ENCODE measurements at places on chromosomes 7 and 10.
A peak's percentile ranks its signal among the peaks of the same experiment; 100 is the strongest.

- no peak for DNase-seq
Measured at GRCh38 chr10:103839519-103839871, 15.9 kb downstream of the SH3PXD2A start.

DNA sequence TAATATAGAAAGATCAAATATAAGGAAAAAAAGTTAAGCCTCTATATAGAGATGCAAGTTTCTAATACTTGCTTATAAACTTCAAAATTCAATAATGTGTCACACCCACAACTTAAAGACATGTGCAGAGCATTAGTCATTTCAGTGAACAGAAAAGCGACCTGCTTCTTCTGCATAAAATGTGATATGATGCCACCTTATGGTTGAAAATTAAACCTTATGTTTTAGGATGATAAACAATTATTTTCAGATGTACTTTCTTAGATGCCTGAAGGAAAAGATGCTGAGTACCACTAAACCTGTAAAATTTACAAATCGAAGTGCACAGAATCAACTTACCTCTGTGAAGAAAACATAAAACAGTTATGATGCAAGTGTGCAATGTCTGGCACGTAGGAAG lies 96.0 kb downstream of the MTERF1 start:
- no peak for DNase-seq

GRCh38 chr7:29771081-29771816 lies 35.1 kb upstream of the WIPF3 start:
- DNase-seq, result no peak

DNA sequence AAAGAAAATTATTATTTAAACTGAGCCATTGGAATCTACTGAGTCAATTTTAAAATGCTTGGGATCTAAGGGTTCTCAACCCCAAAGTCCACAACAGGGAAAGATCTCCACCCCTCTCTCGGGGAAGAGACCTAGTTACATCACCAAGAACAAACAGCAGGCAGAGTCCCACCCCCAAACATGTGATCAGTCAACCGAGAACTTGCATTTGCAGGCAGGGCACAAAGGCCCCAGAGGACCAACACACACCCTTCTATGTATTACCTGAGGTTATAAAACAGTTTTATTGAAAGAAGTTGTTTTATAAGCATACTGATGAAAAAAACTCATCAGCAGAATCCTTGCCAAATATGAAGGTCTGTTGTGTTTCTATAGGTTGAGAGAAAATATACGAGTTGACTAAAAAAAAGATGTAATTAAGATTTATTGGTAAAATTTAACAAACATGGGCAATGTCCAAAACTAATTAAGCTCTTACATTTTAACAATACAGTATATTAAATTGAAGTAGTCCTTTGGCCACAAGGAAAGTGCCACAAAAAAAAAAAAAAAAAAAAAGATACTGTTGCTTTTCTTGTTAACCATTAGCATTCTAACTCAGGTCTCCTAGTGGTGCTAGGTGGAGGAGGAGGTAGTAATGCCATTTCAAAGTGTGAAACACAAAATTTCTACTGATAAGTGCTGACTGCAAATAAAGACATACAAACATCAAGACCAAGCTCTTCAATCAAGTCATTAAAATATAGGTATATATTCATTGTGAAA lies 975 bp upstream of the USP54 start:
- no peak for DNase-seq

GRCh38 chr7:133167300-133167699 lies 85.4 kb upstream of the CHCHD3 start:
- no peak for DNase-seq

DNA sequence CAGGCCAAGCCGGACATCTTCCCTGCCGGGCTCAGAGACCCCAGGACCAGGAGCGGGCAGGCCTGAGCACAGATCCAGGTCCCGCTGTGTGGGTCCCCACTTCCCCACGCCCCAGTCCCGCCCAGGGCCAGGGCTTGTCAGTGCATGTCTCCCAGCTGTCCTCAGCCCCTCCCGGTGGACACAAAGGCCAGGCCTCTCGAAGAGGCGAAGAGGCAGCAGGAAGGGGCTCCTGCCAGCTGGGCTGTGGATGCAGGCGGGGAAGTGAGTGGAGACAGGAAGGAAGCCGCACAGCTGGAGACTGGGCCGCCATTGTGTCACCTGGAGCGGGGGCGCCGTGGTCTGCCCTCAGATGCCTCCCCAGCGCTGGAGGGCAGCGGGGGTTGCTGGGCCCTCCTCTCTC lies 4.8 kb downstream of the GRIFIN start:
- no peak for DNase-seq

DNA sequence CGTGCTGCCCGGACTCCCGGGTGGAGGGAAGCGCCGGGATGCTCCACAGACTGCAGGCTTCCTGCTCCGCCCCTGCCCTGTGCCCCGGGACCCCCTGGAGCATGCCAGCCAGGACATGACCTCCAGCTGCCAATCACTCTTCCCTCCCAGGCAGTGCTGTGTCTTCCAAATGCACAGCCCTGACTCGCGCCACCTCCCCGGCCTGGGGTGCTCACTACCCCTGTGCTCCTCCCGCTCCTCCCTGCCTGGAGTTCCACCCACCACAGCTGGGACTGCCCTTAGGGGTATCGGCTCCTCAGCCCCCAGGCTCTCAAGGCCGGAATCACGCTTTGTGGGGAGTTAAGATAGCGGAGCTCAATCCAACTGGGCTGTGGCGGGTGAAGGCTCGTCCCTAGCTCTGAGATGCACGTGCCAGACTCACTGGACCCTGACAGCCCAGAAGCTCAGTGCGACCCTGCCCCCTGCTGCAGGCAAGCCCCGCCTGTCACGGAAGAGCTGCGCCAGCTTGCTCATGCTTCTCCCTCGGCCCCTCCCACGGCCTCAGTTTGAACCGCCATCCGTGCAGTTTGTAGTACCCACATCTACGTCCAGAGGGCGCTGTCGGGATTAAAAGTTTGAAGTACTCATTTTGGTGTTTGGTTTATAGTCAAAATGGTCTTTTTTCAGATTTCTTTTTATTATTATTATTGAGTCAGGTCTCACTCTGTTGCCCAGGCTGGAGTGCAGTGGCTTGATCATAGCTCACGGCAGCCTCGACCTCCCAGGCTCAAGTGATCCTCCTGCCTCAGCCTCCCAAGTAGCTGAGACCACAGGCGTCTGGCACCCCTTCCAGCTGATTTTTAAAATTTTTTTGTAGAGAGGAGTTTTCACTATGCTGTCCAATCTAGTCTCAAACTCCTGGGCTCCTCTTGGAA lies 142.5 kb upstream of the TCERG1L start:
- peak; percentile 23 for DNase-seq

GRCh38 chr7:157541295-157542067 lies 204.7 kb downstream of the DNAJB6 start:
- DNase-seq, result no peak

- no peak for DNase-seq
Measured at GRCh38 chr7:55350281-55350680, 14.9 kb upstream of the LANCL2 start.

GRCh38 chr7:95298091-95298490 lies 26.2 kb downstream of the PON1 start:
- no peak for DNase-seq

DNA sequence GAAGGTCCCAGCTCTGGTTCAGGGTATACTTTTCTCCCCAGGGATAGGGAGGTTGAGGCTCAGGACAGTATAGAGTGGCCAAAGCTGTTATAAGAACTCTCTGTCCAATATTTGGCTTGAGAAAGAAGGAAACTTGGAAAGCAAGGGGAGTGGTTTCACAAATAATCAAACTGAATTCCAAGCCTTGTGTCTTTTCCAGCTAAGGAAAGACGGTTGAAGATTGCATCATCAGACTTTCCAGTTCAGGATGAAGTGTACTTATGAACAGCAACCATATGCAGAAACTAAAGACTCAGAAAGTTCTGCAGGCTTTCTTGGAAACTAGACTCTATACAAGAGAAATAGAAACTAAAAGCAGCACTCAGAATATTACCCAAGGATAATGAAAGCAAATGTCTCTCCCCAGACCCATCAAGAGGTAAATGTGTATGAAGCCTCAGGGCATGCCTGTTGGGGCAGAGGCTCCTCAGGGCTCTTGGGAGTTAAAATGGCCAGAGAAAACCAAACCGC lies 46.4 kb downstream of the RAMP3 start:
- no peak for DNase-seq

GRCh38 chr10:3754727-3755439 lies 30.1 kb downstream of the KLF6 start:
- DNase-seq, result no peak

DNA sequence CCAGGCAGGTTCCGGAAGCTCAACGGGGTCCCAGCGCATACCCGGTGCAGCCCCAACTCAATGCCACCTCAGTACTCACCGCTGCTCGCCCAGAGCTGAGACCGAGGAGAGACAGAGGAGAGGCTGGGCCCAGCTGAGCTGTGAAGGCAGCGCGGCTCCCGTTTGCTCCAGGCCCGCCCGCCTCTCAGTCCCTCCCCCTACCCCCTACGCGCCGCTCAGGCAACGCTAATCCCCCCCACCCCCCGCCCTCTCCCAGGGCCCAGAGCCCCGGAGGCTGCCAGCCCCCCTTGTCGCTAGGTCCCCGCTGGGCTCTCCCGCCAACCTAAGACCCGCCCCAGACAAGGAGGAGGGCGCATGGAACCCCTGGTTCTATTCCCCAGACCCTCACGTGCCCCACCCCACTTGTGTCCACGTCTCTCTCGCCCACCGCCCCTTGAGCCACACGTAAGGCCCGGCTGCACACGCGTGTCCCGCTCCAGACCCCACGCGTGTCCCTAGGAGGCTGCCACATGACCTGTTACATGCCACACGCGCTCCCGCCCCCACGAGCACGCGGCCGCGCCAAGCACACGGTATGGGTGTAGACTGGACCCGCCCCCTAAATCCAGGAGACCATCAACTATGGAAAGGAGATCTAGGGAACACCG lies at the start of gene PSD:
Gene PSD (minus strand): TSS at position 164 of the 647 bp plus-strand sequence. CDS start 1,747 bp downstream, outside the sequence.
- no peak for DNase-seq
